ENCODE measurements at places on chromosomes 6 and 20.

DNA sequence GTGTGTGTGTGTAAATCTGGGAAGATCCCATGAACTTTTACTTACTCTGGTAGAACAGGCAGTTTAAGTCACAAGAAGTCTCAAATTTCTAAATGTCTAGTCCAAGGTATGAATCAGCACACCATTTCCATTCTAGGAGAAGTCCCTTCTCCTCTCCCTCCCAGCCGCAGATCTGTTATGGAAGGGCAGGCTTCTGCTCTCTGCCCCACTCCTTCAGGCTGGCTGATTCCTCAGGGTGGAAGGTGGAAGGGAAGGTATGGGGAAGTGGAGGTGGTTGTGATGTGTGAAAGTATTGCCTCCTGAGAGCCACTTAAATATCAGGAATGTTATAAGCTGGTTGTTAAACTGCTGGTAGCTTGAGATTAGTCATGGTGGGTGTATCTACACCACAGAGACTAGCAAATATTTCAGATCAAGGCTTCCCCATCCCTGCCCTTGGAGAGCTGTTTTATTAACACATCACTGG is 44.5 kb upstream of the LAMA4 start:
- peak; percentile 24 for DNase-seq

- no peak for DNase-seq
Measured at GRCh38 chr6:79435746-79436145, 101.5 kb downstream of the LCA5 start.

GRCh38 chr6:134519465-134519864 is 201.6 kb upstream of the SGK1 start:
- no peak for DNase-seq

DNA sequence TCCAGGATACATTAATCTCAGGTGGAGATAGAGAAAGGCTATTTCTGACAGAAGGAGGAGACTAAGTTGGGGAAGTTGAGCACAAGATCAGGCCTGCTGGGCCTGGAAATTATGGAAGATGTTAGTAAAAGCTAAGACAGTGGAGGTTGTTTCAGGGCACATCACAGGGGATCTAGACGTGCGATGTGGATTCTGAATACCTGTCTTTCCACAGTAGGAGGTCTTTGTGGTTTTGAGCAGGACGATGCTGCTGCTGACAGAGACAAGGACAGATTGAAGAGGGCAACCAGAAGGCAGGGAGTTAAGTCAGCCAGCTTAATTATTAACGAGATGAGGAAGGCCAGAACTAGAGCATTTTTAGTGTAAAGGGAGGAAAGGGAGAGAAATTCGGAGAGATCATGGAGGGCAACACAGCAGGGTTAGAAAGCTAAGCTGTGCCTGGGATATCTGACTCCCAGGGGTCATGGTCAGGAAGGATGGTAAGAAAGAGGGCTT is 384.9 kb downstream of the MAFB start:
- no peak for DNase-seq

- no peak for DNase-seq
Measured at GRCh38 chr20:60024801-60025200, 66.6 kb downstream of the CDH26 start.

GRCh38 chr6:75608304-75608703 is 6.6 kb downstream of the SENP6 start:
- DNase-seq, result no peak

GRCh38 chr20:2873747-2874041 is 413 bp downstream of the PTPRA start:
- no peak for DNase-seq

- no peak for DNase-seq
Measured at GRCh38 chr6:24394780-24395437, 7.8 kb upstream of the MRS2 start.

Measured in smooth muscle cell of the brain vasculature (primary cell).